ENCODE measurements at places on chromosomes 13 and 19.

GRCh38 chr13:37011002-37011401, 10.4 kb downstream of the EXOSC8 start:
- no peak for DNase-seq

DNA sequence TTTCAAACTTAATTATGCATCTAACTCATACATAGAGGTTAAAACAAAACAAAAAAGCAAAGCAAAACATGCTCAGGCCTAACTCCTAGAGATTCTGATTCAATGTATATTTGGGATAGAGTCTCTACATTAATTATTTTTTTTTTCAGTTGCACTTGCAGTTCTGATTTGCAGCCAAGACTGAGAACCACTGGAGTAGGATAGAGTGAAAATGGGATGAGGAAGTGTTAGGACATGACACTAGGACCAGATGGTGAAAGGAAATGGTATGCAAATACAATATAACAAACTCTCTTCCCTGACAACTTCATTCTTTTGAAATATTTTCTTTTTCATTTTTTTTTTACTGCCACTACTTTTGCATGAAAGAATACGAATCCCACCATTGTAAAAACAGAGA, 1.8 kb downstream of the CCDC122 start:
- no peak for DNase-seq

DNA sequence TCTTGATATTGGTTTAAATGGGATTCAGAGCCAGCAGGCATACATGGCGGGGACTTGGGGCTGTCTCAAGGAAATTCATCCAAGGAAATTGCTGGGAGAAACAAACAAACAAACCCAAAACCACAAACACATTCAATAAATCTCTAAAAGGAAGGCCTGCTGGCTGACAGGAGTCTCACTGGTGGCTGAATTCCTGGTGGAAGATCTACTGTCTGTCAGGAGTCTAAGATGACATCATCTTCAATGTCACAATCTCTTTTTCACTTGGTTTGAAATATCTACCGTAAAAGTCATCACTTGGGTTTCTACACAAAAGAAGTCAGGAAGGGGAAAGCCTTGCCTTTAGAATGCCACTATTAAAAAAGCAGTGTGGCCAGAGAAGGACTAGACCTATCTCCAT, 87.9 kb downstream of the KLF5 start:
- DNase-seq: no peak

GRCh38 chr13:48110132-48110868, 15.4 kb upstream of the MED4 start:
- no peak for DNase-seq

GRCh38 chr19:10254244-10254643, 2.2 kb downstream of the MRPL4 start:
- no peak for DNase-seq

- DNase-seq: no peak
Measured at GRCh38 chr13:113874579-113875428, 10.9 kb upstream of the GAS6 start.

DNA sequence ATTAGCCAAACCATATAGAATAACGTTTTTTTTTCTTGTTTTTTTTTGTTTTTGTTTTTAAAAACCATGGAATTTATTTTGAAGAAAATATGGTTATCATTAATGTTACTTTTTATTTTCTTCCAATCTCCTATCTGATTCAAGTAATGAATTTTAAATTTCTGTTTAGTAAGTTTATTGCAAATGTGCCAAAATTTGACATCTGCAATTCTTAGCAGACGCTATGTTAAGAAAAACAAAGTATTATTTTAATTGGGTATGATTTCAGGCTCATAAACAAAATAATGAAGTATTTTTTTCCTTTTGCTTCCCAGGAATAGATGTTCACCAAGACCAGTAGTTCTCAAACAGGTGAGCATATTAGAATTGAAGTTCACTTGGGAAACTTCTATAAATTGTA, 63.1 kb downstream of the POSTN start:
- DNase-seq: no peak

GRCh38 chr19:40417643-40417981, 4.4 kb upstream of the PRX start:
- DNase-seq: no peak

GRCh38 chr13:68993154-68993553, 1114.5 kb upstream of the ATXN8OS start:
- no peak for DNase-seq

DNA sequence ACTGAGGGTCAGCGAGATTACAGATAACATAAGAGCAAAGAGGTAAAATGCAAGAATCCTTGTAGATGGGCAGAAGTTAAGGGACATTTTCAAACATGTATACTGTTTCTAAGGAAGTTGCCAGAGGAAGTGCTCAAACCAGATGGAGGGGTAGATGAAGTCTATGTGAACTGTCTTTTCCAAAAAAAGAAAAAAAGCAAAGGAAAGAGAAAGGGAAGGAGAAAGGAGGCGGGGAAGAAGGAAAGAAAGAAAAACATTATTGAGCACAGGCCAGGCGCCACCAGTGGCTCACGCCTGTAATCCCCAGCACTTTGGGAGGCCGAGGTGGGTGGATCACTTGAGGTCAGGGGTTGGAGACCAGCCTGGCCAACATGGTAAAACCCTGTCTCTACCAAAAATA, 5.3 kb downstream of the DMAC2 start:
- no peak for DNase-seq

All from eye (tissue), 1 donor.